Hindlimb muscle (tissue), 1 donor: ENCODE measurements at places on chromosomes 1 and 21. TPM values are rescaled to one million over a fixed set of nuclear protein-coding genes. Genes with fewer than 3 reads are reported as not detected.

Gene LAPTM5
- polyA plus RNA-seq = 26.3 TPM

Gene ITGB3BP
- polyA plus RNA-seq = 31.1 TPM

Gene ILDR2
- 3.8 TPM for polyA plus RNA-seq

Gene SPATA46
- not detected for polyA plus RNA-seq

Gene PLA2G2D
- not detected for polyA plus RNA-seq

Gene YBEY
- polyA plus RNA-seq = 13.3 TPM

Gene MAN1C1
- polyA plus RNA-seq = 14.2 TPM

Gene TMEM81
- polyA plus RNA-seq = 1.7 TPM

Gene DLGAP3
- 0.45 TPM for polyA plus RNA-seq

Gene GJA9
- polyA plus RNA-seq = 0.34 TPM

Gene RAB25
- 1.0 TPM for polyA plus RNA-seq

Gene TTC24
- polyA plus RNA-seq = 0.80 TPM

Gene TOMM40L
- 9.0 TPM for polyA plus RNA-seq

Gene BRDT
- 0.37 TPM for polyA plus RNA-seq

Gene HEATR1
- polyA plus RNA-seq = 19.9 TPM

Gene MYOC
- polyA plus RNA-seq = 2.4 TPM

Gene CR2
- 0.08 TPM for polyA plus RNA-seq
